ENCODE measurements at places on chromosomes 3 and 15.
A peak's percentile ranks its signal among the peaks of the same experiment; 100 is the strongest.

GRCh38 chr3:72336821-72337479 lies 511.3 kb downstream of the SHQ1 start:
- peak; percentile 46 for DNase-seq

DNA sequence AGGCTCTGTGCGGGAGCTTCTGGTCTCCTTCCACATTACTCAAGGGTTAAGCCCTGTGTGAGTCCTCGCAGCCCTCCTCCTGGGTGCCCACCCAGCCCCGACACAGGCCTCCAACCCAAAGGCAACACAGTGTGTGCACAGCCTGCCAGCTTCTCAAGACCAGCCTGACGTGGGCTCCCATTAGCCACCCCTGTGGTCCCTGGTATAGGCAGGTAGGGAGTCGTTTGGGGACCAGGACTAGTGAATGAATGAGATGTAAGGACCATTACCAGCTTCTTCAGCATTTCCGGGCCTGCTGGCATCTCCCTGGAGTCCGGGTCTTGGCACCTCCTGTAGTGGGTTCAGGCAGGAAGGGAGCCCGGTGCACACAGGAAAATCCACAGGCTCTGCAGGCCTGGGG lies 20.2 kb upstream of the PLXNA1 start:
- no peak for DNase-seq

- DNase-seq, result no peak
Measured at GRCh38 chr3:177816667-177817208, 619.5 kb upstream of the TBL1XR1 start.

- DNase-seq, result peak; percentile 9
Measured at GRCh38 chr3:106457281-106458180, 588.7 kb upstream of the CBLB start.

- no peak for DNase-seq
Measured at GRCh38 chr3:64214381-64215018, 10.8 kb downstream of the PRICKLE2 start.

GRCh38 chr3:107846279-107846852 lies 244.5 kb downstream of the CD47 start:
- DNase-seq, result no peak

- DNase-seq, result peak; percentile 54
Measured at GRCh38 chr3:100103558-100104441, 10.5 kb downstream of the FILIP1L start.

DNA sequence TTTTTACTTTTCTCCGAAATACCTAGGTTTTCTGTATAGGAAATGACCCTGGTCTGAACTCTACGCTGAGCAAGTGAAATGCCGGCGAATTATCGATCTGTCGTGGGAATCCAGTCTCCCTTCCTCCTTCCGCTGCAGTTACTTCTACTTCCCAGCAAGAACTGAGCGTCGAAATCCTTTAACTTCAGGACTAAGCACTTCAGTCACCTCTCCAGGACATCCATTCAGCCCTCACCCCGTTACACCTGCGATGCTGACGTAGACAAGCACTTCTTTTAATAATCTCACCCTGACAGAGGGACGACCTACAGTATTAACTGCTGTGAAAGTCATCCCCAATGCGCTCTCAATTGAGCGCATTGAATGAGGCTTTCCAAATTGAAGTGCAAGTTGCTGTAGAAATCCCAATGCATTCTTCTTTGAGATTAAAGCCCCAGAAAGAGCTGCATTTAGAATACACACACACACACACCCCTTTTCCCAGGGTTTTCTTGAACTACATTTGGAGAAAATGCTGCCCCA lies 1.3 kb downstream of the TOP2B start:
- no peak for DNase-seq

DNA sequence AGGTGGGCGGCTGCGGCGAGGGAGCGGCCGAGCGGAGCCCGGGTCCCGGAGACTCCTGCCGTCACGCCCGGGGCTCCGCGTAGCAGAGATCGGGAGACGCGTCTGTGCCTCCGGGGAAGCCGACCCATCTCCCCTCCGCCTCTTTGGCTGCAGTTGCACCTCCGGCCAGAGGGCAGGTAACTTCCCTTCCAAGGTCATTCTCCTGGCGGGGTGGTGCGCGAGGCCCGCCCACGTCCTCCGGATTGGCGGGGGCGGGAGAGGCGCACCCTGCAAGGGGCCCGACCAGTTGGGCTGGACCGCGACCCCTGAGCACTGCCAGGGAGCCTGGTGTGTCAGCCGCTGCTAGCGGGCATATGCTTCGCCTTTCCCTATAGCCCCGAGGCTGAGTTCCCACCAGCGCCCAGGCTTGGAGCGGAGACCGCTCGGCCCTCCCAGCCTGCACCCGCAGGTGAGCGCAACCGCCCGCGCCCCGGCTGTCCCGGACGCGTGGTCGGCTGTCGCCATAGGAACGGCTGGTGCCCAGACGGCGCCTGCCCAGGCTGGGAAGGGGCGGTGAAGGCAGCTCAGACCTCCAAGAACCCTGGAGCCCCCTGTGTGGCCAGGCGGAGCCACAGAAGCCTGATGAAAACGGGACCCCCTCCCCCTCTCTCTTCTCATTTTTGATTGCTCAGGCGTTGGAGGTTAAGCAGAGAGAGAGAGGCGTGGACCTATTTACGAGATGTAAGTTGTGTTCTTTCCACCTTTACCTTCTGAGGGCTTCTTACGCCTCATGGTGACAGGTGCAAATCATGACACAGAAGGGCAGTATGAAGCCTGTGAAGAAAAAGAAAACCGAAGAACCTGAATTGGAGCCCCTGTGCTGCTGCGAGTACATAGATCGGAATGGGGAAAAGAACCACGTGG lies 453 bp downstream of the ZDHHC23 start:
- peak; percentile 12 for DNase-seq

DNA sequence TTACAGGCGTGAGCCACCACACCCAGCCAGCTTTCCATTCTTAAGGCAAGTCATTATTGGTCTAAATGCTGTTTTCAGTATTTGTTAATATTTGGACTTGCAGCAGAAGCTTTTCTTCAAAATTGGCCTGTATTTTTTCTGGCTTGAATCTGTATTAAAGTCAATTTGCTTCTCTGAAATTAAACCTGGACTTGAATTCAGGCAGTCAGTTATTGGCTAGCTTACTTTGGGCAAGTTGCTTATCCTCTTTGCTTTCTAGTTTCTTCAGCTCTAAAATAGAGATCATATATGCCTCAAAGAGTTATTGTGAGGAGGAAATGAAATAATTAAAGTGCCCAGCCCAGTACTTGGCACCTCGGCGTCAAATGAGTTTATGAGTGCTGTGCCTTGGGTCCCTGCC lies 17.3 kb downstream of the STARD9 start:
- no peak for DNase-seq

DNA sequence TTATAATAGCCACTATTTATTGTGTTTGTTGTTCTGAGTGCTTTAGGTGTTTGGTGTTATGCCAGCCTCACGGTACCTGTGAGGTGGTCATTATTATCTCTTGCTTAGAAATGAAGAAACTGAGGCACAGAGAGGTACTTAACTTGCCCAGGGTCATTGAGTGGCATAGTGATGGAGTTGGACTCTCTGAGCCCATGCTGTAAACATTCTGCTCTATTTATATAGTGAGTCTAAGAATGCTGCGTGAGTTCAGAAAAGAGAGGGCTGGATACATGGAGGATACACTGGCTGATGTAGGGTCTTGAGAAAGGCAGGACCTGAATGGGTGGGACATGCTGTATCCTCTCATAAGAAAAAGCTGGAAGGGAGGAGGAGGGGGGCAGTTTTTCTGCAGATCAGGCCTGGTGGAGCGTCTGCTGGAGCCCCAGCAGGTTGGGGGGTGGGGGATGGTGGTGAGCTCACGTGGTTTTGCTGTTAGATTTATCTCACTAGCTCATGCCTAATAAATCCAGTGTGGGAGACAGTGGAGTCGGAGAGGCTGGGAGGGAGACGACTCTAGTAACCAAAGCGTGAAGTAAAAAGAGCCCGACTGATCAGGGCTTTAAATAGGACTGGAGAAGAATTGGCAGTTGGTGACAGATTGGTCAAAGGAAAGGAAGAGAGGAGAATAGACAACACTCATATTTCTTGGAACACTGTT lies 16.0 kb downstream of the MED12L start:
- DNase-seq, result no peak

DNA sequence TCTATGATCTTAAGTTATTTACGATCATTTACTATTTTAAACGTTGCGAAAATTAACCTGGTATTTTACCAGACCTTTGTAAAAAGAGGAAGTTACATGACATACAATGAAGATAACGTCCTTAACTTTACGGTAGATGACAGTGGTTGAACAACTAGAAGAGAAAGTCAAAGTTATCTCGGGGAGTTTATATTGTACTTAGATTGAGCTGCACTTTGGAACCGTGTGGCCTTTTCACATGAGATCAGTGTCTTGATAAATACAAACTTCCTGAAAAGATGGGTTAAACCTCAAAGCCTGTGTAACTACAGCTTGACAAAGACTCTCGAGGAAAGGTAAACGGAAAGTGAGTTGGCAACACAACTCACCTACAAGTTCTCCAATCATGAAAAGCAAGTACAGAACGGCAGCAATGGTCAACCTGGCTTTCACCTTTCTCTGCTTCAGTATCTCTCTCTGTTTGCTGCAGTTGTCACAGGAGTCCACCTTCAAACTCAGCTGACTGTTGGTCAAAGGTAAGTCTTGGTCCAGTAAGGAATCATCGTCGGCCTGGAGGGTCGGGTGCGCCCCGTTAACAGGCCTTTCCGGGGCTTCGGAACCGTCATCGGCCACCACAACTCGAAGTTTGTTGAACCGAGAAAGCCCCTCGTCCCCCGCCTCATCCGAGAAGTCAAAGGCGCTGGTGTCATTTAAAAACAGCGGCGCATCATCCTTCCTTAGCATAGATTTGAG lies 793 bp downstream of the SLC30A4 start:
- no peak for DNase-seq

- no peak for DNase-seq
Measured at GRCh38 chr3:143617050-143617449, 231.2 kb downstream of the SLC9A9 start.

- no peak for DNase-seq
Measured at GRCh38 chr15:69930754-69931153, 167.0 kb downstream of the TLE3 start.

- no peak for DNase-seq
Measured at GRCh38 chr3:145159640-145160039, 1001.3 kb downstream of the PLOD2 start.

- no peak for DNase-seq
Measured at GRCh38 chr15:70355275-70355795, 257.6 kb upstream of the TLE3 start.

- DNase-seq, result no peak
Measured at GRCh38 chr3:126003447-126004190, 34.6 kb downstream of the ROPN1B start.

DNA sequence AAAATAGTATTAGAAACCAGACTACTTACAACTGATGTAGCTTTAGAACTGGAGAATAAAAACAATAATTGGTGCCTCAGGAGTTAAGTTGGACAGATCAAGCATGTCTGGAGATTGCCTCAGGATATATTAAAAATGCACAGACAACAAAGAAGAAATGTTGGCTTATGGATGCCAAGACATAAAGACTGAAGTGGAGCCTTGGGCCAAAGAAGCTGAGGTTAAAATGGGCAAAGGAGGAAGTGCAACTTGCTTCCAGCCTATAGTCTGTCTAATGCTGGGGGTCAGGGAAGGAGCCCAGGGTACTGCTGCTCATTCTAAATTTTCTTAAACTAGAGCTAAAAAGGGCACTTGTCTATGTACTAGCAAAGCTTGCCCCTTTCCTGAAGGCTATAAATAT lies 77.5 kb downstream of the ESYT3 start:
- no peak for DNase-seq

- peak; percentile 83 for DNase-seq
Measured at GRCh38 chr3:184005941-184006507, 11.7 kb downstream of the ABCC5 start.

DNA sequence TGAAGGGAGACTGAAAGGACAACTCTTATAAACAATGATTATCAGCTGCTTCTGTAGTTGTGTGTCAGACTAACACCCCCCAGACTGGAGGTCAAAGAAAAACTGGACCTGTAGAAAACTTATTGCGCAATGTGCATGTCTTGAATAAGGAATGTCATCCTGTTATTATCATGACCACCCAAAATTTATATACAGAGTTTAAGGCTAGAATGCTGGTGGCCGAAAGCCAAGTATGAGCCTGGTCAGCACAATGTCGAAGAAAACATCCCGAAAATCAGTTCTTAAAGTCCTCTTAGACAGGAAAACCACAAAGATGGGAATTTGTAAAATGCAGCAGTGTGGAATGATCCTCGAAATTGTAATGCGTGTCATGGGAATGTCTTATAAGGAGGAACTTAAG lies 29.3 kb downstream of the RFTN1 start:
- no peak for DNase-seq

DNA sequence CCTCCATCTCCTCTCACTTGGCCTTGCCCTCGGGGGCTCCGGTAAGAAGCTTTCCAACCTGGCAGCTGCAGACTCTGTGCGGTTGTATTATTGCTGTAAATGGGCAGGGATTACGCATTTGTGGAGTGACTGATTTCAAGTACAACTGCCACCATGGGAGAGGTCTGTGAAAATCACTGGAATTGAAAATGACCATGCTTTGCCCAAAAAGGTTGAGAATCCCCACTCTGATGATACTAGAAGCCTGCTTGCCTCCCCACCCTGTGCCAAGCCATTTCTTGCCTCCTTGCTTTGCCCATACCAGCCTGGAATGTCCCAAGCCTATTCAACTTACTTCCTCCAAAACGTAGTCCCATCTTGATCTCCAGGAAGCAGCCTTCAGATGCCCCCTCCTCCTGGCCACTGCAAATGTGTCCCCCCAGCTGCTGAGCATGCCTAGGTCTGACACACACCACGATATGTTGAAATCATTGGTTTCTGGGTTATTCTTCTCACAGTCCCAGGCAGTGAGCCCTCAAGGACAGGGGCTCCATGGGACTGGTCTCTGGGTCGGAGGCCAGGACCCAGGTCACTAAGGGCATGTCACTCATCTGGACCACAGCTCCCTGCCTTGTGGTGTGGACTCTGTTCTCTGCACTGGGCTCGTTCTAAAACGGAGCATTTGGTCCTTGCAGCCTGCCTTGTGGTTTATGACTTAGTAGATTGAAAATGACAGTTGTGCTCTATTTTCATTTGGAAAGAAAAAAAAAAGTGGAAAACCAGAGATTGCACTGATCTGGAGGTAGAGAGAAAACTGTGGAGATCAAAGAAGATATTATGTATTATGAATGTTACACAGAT lies 42.9 kb downstream of the SMAD3 start:
- no peak for DNase-seq

DNA sequence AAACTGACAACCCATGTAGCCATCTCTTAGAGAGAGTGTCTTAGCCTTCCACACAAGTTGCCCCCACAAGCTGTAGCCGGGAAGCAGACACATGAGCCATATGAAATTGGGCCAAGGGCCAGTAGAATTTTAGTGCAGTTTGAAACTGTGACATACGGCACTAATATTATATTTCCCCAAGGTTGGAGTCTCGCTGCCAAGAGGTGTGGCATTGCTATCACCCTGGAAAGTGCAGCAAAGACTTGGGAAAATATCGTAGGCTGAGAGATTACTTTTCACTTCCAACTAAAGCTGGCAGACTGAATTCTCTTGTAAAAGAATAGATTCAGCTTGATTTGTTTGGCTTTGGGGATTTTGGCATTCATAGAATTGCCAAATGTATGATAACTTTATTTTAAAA lies 89.2 kb downstream of the ECT2 start:
- no peak for DNase-seq
